HEK293T (cell line): ENCODE measurements at places on chromosomes 16 and 17.

DNA sequence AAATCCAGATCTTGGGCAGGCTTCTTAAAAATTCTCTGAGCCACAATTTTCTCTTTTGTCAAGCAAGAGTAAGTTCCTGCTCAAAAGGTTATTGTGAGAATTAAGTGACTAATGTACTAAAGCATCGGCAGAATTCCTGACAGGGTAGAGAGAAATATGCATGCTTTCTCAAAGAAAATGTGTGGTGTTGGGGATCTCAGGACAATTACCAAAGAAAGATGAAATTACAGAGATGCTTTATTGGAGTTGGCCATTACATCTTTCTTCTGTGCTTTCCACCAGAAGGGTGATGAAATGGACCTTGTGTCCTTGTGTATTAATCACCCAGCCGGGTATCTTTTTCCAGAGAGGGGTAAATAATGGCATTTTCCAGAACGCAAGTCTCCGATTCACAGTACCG is 1.7 kb upstream of the USP43 start:
- DNase-seq = no peak

GRCh38 chr17:16440901-16441629 is 25.7 kb downstream of the TRPV2 start:
- DNase-seq = no peak

DNA sequence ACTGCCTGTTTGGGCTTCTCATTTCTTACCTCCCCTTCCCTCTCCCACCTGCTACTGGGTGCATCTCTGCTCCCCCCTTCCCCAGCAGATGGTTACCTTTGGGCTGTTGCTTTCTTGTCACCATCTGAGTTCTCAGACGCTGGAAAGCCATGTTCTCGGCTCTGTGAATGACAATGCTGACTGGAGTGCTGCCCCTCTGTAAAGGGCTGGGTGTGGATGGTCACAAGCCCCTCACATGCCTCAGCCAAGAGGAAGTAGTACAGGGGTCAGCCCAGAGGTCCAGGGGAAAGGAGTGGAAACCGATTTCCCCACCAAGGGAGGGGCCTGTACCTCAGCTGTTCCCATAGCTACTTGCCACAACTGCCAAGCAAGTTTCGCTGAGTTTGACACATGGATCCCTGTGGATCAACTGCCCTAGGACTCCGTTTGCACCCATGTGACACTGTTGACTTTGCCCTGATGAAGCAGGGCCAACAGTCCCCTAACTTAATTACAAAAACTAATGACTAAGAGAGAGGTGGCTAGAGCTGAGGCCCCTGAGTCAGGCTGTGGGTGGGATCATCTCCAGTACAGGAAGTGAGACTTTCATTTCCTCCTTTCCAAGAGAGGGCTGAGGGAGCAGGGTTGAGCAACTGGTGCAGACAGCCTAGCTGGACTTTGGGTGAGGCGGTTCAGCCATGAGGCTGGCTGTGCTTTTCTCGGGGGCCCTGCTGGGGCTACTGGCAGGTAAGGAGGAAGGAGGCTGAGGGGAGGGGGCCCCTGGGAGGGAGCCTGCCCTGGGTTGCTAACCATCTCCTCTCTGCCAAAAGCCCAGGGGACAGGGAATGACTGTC is at the start of gene CD68:
CD68 (plus strand) TSS at position 638 of the 833 bp plus-strand sequence; CDS start at position 678, 40 bp downstream.
- no peak for DNase-seq

DNA sequence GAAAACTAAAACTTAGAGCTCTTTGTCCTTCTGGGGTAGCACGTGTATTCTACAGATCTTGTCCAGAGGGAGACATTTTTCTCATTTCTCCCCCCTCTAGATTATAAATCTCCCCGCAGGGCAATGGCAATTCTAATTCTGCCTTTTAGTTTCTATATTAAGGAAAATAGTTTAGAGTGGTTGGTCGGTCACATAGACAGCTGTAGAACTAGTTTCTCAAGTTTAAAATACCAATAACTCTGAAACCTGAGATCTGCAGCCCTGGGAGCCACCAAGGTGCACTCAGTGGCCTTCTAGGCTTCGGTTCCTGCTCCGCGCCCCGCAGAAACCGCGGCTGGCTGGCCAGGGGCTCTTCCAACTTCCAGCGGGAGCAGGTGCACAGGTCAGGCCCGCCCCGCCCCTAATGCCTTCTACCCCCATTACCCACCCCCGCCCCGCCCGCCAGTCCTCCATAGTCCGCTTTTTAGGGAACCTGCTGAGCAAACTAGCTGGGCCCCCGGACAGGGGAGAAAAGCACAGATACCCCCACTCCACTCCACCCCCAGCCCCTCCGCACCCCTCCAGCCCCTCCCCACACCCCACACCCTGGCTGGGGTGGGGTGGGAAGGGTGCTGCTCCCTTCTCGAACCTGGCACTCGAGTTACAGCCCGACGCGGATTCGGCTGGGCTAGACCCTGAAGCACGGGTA is 431 bp downstream of the SLFN11 start:
- no peak for DNase-seq

- DNase-seq = no peak
These were observed 2.3 kb downstream of the DLX4 start for GRCh38 chr17:49971199-49971847.

GRCh38 chr16:76276745-76277438 is at the start of gene CNTNAP4:
Gene CNTNAP4 (plus strand): TSS chr16:76277401. CDS start chr16:76277663, 262 bp downstream.
- DNase-seq = peak; percentile 6

DNA sequence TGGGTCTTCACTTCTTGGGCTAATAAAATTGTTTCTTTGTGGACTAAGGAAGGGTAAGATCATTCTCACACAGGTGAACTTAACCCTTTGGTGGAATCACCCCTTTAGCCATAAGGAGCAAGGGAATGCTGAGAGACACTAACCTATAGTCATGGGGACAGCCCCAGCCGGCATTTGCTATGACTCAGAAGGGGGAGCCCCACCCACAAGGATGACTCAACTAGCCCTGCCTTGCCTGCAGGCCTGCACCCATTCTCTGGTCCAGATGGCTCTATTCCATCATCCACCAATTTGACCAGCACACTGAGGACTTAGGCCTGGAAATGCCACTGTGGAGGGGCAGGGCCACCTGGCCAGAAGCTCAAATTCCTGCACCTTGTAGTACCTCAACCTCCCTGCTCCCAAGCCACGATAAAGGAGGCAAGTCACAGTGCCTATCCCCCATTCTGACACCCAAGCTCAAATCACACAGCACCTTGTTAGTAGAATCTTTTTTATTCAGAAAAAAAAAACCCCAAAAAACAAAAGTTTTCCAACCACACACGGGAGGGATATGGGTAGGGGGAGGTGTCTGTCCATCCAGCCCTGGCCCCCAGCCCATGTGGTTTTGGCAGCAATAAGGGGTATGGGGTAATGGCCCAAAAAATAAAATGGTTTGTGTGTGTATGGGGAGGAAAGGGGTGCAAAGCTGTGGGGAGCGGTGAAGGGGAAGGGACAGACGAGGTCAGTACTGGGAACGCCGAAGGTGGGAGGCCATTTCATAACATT is 3.0 kb downstream of the PFN1 start:
- DNase-seq = no peak

DNA sequence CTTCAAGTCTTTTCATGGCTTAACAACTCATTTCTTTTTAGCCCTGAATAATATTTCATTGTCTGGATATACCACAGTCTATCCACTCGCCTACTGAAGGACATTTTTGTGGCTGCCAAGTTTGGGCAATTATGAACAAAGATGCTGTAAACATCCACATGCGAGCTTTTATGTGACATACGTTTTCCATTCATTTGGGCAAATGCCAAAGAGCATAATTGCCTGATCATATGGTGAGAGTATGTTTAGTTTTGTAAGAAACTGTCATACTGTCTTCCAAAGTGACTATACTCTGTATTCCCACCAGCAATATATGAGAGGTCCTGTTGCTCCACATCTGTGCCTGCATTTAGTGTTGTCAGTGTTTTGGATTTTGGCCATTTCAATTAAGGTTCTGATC is 81.3 kb downstream of the ELAC2 start:
- DNase-seq = no peak

DNA sequence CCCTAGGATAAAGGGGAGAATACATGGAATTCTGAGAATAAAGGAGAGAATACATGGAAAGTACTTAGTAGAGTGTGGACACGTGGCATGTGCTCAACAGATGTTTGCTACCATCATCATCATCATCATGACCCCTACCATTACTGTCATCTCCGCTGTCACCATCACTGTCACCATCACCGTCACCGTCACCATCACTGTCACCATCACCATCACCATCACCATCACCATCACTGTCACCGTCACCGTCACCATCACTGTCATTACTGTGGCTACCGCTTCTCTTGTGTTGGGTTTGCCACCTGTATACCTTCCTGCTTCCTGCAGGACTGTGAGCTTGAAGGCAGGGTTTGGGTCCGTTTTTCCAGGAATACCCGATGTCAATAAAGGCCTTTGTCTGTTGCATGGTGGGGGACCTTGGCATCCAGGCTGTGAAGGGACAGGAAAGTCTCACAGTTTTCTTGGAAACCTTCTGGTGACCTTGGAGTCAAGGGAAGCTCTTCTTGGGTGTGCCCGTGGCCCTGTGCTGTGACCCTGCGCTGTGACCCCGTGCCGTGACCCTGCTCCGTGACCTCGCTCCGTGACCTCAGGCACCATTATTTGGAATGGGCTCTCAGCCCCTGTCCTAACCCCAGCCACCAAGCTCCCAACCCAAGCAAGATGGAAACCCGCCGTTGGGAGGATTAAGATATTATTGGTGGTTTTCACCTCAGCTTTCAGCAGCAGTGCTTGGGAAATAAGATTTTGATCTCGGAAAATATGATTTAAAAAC is 14.4 kb downstream of the CMIP start:
- DNase-seq = no peak

GRCh38 chr16:66262253-66263167 is 104.0 kb upstream of the CDH5 start:
- DNase-seq = no peak

DNA sequence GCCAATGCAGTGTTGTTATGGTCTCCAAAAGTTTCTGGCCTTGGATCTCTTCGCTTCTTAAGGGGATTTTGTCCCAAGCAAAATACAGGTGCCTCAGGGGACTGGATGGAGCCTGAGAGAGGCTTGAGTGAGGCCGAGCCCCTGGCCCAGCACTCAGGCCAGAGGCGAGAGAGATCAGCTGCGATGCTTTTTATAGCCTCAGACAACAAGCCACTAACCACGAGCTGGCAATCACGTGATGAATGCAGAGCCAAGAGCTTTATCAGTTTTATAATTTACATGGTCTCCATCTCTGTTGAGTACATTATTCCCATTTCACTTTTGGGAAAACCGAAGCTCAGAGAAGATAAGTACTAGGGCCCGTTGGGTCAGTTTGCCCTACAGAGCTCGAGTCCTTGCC is 360.0 kb upstream of the CDH5 start:
- DNase-seq = no peak

GRCh38 chr17:58335779-58336455 is 7.3 kb upstream of the TSPOAP1 start:
- DNase-seq = no peak

- no peak for DNase-seq
These were observed 1.3 kb downstream of the TTYH2 start for GRCh38 chr17:74214484-74215341.

DNA sequence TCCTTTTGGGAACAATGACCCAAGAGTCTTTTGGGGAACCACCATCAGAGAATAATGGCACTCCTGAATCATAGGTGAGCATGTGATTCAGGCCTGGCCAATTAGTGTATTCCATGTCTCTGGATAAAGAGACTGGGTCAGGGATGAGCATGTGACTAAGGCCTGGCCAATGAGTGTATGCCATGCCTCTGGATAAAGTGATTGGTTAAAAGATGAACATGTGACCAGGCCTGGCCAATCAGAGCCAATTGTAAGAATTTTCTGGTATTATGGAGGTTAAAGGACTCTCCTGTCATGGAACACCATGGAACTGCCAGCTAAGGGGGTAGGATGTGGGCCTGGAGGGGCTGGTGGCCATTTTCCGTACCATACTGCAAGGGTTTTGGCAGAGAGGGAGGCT is 194.3 kb downstream of the C16orf78 start:
- DNase-seq = no peak

- no peak for DNase-seq
These were observed 9.1 kb downstream of the TIMM22 start for GRCh38 chr17:1006054-1006453.

- no peak for DNase-seq
These were observed 7.2 kb downstream of the TANGO6 start for GRCh38 chr16:68850481-68850880.

- no peak for DNase-seq
These were observed 2.7 kb downstream of the MPRIP start for GRCh38 chr17:17044846-17045561.

- no peak for DNase-seq
These were observed 46.1 kb upstream of the MYOCD start for GRCh38 chr17:12619459-12620199.

GRCh38 chr17:38590988-38591758 is 14.6 kb downstream of the SRCIN1 start:
- no peak for DNase-seq

DNA sequence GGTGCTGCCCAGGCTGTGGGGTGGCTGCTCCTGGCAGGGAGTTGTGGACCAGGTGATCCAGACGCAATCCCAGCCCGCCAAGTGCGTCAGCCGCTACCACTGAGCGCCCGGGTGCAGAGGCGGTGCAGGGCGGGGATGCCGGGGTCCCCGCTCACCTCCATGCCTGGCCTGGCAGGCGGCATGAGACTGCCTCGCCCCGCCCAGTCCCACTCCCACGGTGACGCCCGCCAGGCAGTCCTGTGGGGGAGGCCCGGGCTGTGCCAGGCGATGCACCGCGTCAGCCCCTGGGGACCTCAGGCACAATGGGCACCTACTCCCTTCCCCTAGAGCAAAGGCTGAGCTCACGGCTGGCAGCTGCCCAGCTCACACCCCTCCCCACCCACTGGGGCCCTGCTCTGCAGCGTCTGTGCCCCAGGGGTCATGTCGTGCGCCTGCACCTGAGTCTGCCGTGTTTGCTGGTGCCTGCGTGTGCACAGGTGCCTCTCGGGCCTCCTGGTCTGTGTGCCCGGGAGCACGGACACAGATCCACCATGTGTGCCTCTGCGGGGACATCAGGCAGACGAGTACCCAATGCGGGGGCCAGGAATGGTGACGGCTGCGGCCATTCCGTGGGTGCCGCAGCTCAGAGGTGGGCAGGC is 5.3 kb downstream of the RPUSD1 start:
- DNase-seq = no peak

DNA sequence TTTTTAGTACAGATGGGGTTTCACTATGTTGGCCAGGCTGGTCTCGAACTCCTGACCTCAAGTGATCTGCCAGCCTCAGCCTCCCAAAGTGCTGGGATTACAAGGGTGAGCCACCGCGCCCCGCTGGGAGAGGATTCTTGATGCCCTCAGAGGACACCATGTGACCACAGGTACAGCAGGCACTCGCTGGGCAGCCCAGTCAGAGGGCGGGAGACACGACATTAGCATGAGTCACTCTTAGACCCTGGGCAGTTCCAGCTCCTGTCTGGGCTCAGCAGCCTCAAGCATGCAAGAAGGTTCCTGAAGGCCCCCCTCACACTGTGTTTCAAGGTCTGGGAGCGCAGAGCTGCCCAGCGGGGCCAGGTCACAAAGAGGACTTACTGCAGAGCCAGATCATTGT is 11.9 kb downstream of the STAC2 start:
- DNase-seq = no peak
